ENCODE measurements at places on chromosomes 11 and 22.

GRCh38 chr11:116136987-116137674 lies 632.9 kb upstream of the CADM1 start:
- DNase-seq: no peak

GRCh38 chr11:12175694-12176241 lies 65.4 kb downstream of the MICAL2 start:
- DNase-seq: no peak

- no peak for DNase-seq
Measured at GRCh38 chr22:28346308-28346707, 333.3 kb downstream of the TTC28 start.

GRCh38 chr11:16815047-16815767 lies 76.8 kb downstream of the C11orf58 start:
- no peak for DNase-seq

DNA sequence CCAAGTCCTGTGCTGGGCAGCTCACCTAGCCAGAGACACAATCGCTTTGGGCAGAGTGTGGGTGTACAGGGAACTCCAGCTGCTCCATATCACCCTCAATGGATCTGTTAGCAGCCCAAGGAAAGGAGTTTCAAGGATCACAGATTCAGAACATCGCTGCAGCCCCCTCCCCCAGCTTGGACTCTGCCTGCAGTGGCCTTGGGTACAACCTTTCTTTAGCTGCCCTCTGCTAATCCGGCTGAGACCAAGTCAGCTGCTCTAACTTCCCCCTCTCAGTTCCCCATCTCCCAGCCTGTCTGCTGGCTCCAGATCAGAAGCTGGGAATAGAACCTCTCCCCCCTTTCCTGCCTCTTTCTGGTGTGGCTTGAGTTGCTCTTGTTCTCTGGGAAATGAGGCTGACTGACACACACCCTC lies 1.3 kb downstream of the TMEM86A start:
- no peak for DNase-seq

GRCh38 chr11:26951809-26952515 lies 42.0 kb upstream of the FIBIN start:
- DNase-seq: no peak

All from SHP77 treated with DMSO at 0.1 percent for 48 hours (cell line).